SHP77 treated with DMSO at 0.1 percent for 48 hours (cell line): ENCODE measurements at places on chromosomes 3 and 15.

- DNase-seq: no peak
Measured at GRCh38 chr3:187044206-187044605, 95.1 kb downstream of the RPL39L start.

DNA sequence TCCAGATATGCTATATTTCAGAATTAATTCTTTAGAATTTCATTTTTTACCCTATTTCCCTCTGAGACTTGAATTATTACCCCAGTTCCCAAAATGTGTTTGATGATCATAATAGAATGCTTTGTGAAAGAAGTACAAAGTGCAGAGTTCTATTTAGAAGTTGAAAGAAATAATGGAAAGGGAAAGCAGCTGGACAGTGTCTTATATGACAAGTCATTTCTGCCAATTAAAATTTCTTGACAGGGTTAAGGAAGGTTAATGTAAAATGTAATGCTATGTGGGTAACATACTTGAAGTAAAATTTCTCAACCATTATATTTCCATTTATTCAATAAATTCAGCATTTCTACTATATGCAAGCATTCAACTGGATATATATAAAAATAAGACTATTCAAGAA is 33.1 kb downstream of the FGF7 start:
- no peak for DNase-seq

DNA sequence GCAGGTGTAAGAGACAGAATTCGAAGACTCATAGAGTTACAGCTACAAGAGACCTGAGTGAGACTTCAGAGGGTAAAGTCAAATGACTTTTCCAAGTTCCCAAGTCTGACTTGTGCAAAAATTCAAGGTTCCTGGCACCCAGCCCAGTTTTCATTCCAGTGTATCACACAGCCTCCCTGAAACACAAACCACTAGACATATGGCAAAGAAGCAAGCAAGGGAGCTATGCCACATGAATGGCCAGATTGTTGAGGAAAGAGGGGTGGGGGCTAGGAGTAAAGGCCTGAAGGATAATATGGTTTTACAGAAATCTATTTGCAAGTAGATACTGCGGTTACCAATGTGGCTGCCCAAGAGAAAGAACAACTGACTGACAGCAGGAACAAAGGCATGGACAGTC is 301.2 kb downstream of the MECOM start:
- no peak for DNase-seq

- no peak for DNase-seq
Measured at GRCh38 chr3:173622166-173622565, 224.6 kb downstream of the NLGN1 start.

DNA sequence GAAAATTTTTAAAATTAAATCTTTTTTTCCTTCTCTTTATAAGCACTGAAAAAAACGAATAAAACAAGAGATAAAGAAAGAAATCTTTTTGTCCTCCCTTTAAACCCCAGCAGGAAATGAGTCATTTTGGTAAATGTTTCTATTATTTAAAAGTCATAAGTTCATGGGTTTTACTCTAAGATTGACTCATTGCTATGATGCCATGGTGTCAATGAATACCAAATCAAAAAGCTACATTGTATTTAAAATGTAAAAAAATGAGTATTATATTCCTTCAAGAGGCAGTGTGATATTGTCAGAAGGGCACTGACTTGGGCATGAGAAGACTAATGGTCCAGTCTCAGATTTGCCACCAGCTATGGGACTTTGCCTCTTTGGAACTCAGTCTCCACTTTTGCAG is 303.4 kb upstream of the DNAJC19 start:
- DNase-seq: no peak
